CD4-positive, alpha-beta T cell treated with Interleukin-21 for 1 hour (primary cell): ENCODE measurements at places on chromosomes 6 and 20.

- DNase-seq, result no peak
These were observed 30.4 kb downstream of the IBTK start for GRCh38 chr6:82217018-82217586.

DNA sequence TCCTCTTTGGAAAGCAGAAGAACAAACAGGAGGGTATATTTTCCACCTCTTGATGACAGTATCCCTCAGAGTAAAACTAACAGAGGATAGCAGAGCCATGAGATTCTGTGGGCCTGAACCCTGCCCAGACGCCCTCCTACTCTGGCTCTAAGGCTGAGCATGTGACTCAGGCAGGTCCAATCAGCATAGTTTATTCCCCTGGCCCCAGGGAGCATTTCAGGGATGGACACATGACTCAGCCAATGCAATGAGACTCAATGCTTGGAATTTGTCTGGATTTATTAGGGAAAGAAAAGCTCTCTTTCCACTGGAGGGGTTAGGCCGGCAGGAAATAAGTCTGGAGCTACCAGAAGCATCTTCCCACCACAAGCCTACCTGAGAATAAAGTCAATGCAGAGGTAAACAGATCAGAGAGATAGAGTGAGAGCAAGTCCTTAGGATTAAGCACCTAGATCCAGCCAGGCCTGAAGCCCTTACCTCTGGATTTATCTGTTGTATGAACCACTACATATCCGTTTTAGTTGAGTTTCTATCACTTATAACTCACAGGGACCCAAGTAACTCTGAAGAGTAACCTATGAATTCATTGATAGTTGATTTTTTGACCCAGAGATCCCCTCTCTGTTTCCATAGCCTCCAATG, 68.2 kb upstream of the EYA2 start:
- no peak for DNase-seq

GRCh38 chr6:123632641-123633040, 4.1 kb downstream of the TRDN start:
- DNase-seq, result no peak

GRCh38 chr20:19440660-19441527, 228.5 kb downstream of the SLC24A3 start:
- no peak for DNase-seq

DNA sequence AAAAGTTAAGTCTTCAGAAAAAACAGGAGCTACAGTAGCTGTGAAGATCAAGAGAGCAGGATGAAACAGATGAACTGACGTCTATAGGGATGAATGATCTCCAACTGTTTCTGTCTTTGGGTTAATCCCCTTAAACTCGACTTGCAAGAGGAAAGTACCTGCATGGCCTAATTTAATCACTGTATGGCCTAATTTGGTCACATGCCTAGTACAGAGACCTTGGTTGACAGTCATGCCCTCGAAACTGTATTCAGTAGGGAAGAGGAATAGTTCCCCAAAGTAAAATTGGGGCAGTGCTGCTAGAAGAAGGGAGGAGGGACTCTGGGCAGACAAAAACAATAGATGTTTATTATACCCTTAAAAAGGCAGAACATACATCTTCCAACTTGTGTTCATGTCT, 10.0 kb upstream of the SMAP1 start:
- DNase-seq, result no peak

- DNase-seq, result no peak
These were observed 47.9 kb downstream of the COL11A2 start for GRCh38 chr6:33144373-33144772.

- DNase-seq, result peak; percentile 13
These were observed 494.7 kb upstream of the MAP3K7 start for GRCh38 chr6:91081452-91082067.

GRCh38 chr6:452301-453067, 60.9 kb downstream of the IRF4 start:
- no peak for DNase-seq

GRCh38 chr6:15504581-15505350, 158.1 kb downstream of the DTNBP1 start:
- no peak for DNase-seq

DNA sequence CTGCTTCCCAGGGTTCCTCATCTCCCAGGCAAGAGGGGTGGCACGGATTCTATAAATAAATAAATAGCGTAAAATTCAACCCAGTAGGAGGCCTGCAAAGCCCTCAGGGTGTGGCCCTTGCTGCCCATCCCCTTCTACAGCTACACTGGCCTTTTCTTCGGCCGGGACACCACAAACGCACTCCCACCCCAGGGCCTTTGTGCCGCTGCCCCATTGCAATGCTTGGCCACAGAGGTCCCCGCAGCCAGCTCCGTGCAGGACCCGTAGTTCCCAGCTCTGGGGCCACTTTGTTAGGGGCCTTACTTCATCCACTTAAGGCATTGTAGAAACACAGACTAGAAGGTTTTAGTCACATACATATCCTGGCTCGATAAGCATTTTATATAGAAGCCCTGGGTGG, 151.2 kb downstream of the ERMARD start:
- no peak for DNase-seq

DNA sequence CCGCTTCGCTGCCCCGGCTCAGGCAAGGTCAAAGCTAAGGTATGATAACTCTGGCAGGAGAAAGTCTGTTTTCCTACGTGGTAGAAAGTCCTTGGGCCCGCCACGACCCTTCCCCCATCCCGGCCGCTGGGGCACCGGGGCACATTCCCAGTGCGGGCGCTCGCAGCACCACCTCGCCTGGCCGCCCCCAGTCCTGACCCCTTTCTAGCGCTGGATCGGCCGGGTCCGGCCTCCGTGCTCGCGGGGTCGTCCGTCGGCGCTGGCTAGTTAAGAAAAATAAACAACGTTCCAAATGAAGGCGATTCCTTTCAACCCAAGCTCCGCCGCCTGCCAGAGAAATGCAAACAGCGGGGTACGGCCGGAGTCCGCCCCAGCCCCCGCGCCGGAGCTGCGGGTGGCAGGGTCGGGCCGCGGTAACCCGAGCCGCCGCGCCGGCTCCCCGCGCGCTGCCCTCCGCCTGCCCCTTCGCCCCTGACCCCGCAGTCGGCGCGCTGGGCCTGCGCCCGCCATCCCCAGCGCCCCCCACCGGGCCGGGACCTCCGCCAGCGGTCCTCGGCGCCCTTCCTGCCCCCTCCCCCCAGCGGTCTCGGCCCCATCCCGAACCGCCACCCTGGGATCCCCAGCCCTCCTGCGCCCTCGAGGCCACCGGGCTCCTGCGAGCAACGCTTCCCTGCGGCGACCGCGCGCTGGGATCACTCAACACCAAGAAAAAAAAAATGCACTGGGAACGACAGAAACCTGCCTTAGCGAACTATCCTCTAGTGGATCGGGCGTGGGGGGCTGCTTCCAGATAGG, 37.6 kb downstream of the NCR2 start:
- no peak for DNase-seq

DNA sequence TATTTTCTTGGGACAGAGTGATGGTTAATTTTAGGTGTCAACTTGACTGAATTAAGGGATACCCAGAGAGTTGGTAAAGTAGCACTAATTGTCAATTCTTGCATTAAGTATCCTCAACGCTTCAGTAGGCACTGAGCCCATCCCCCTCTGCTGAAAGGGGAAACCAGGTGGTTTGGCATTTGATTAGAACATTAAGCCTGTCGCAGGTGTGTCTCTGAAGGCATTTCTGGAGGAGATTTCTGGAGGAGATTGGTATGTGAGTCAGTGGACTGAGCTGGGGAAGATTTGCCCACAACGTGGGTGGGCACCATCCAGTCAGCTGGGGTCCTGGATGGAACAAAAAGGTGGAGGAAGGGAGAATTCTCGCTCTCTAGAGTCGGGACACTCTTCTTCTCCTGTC, 119.8 kb downstream of the RFX6 start:
- DNase-seq, result no peak

DNA sequence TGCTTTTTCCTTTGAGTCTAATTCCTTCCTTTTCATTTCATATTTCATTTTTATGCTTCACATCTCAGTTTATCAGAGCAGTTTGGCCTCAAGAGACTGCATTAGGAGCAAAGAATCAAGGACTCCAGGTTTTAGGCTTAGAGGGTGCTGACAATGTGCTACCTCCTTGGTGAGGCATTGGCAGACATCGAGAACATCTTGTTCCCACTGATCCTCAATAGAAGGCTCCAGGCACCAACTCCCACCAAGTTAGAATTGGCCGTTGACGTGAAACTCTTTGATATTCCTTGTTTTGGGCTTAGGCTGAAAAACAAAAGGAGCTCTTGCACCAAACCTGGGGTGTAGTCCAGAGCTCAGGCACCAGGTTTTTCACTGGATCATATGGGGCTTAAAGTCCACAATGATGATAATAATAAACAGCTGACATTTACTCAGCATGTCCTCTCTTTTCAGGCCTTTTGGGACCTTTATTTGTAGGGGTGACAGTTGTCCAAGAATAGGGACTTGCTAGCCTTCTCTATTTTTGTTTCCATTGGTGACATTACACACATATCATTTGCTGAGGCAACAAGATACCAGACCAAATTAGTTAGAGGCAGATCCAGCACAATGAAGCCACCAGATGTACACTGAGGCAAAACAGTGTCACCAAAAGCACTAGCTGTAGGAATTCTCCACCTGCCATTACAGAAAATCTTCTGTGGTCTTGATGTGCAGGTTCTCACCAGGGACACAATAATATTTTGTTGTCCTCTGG, 81.0 kb upstream of the ENPP5 start:
- no peak for DNase-seq

DNA sequence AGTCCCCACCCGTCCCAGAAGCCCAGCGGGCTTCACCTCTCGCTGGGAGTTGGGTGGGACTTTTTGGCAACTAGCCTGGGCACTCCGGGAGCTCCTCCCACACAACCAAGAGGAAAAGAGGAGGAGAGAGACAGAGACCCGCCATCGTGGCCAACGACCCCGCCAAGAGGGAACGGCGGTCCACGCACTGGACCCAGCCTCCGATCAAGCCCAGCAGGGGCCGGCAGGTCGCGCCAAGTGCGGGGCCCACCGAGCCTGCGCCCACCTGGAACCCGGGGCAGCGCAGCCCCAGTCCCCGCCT, 3.0 kb upstream of the TMEM14C start:
- no peak for DNase-seq
